IPS DF 19.7 (cell line): ENCODE measurements at places on chromosomes 5 and 9.

DNA sequence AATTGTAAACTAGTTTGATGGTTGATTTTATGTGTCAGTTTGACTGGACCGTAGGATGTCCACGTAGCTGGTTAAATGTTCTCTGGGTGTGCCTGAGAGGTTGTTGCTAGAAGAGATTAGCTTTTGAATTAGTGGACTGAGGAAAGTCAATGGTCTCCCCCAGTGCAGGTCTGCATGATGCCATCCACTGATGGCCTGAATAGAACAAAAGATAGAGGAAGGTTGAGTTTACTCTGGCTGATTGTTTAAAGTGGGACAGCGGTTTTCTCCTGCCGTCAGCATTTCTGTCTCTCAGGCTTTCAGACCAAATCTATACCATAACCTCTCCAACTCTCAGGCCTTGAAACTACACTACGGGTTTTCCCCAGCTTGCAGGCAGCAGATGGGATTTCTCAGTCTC lies 899.2 kb upstream of the WWC1 start:
- DNase-seq, result no peak

- DNase-seq, result no peak
Observed at GRCh38 chr5:7348168-7348854, 47.6 kb upstream of the ADCY2 start.

GRCh38 chr9:27645161-27645840 lies 72.0 kb upstream of the C9orf72 start:
- no peak for DNase-seq

DNA sequence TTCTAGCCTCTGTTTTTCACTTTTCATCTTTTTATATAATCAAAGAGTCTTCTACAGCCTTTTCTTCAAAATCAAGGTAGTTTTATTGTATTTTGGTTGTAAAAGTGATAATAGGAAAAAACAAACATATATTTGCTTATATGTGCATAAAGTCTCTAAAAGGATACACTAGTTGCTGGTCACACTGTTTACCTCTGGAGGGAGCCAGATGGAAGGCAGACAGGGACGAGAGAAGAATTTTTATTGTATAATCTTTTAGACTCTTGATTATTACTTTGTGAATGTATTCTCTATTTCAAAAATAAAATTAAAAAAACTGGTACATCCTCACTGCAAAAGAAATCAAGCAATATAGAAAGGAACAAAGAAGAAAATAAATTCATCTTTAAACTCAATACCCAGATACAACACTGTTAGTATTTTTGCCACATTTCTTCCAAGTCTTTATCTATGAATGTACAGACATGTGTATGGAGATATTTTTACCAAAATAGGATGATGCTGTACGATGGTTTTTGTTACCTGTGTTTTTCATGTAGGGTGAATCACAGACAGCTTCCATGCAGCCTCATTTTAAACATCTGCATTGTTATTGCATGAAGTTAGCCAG lies 6.1 kb upstream of the RNF183 start:
- DNase-seq, result no peak

DNA sequence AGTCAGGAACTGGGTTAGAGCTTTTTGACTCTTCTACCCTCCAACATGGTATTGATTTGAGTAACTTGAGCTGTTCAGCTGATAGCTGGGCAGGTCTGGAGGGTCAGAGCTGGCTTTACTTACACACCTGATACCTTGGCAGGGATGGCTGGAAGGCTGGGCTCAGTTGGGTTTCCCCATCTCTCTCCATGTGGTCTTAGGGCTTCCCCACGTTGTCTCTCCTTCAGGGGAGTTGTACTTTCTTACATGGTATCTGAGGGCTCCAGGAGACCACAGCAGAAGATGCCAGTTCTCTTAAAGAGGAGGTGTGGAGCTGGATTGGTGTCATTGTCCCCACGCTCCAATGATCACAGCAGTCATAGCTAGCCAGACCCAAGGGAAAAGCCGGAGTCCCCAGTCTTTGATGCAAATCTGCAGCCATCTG lies 25.6 kb downstream of the ISOC1 start:
- no peak for DNase-seq

- DNase-seq, result no peak
Observed at GRCh38 chr9:77215874-77216273, 38.5 kb downstream of the VPS13A start.

DNA sequence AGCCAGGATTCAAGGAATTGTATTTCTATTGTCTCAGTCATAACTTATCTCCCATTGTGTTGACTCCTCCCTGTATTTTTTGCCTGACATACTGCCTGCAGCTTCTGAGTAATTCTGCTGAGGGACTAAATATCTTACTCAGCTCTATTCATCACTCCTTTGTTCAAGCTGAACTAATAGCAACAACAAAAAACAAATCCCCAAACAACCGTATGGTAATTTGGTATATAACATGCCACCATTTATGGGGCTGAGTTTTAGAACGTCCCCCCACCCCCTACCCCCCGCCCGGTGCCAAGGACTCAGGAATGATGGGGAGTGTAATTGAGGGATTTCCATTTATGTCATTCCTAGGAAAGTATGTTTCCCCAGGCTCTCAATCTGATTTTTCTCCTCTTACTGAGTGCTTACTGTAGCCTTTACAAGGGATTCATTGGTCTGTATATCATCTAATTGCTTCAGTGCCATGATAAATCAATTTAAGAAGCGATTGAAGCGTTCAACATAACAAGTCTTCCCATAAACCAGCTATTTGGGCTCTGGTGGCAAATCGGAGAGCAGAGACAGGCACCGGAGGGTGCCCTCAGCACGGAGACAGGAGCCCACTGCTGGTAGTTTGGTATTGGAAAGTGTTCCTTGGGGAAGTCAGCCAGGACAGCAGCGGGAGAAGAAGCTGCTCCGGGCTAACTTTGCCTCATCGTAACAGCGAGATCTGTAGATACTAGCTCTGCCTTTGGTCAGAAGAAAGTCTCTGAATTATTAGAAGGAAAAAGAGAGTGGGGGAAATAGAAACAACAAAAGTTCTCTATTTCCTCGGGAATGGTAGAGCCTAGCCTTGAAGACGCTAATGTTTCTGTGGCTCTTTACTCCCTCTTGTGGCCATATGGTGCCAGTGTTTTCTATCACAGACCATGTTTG lies 40.7 kb upstream of the HSD17B4 start:
- no peak for DNase-seq

DNA sequence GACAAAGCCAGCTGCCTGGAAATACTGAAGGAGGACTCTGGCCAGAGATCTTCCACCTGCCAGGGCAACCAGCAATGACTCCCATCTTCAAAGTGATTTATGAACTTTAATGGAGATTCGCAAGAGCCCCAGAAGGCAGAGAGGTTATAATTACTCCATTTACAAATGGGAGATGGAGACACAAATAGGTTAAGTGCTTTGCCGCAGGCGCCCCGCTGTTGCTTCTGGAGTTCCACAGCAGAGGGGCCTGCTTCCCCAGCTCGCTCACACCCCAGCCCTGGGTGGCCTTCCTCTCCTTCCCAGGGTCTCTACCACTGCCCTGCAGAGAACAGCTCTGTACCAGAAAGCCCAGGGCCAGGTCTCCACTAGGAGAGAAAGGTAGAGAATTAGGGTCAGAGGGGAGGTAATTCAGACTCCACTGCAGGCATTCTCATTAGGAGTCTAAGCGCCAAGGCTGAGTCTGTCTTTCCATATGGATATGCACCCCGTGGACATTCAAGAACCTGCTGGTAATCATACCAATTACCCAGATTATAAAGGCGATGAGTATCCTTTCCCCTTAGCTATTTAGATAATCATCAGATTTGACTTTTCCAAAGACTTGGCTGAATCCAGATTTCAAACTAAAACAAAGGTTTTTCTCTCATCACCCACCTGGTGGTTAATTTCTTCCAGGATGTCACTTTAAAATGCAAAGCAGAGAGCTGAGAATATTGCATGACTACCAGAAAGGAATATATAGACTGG lies 157.6 kb upstream of the TUT7 start:
- no peak for DNase-seq

DNA sequence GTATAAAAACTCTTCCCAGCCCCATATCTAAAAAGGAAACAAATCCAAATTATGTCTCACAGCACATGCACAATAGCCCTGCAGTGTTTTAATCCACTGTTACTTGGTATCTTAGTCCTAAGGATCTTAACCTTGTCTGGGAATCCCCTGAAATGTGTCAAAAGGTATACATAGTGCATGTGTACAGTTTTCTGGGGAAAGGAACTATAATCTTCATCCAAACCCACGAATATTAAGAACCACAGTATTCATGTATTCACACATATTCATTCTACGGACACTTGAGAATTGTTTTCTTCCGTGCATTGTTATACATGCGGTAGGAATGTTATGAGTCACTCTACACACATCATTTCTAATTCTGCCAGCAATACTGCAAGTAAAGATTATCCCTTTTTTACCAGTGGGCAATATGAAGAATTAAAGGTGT lies 47.8 kb upstream of the SNX2 start:
- no peak for DNase-seq

- DNase-seq, result no peak
Observed at GRCh38 chr9:114214181-114214580, 58.8 kb downstream of the COL27A1 start.

- no peak for DNase-seq
Observed at GRCh38 chr5:71013575-71013974, 11.6 kb downstream of the NAIP start.

DNA sequence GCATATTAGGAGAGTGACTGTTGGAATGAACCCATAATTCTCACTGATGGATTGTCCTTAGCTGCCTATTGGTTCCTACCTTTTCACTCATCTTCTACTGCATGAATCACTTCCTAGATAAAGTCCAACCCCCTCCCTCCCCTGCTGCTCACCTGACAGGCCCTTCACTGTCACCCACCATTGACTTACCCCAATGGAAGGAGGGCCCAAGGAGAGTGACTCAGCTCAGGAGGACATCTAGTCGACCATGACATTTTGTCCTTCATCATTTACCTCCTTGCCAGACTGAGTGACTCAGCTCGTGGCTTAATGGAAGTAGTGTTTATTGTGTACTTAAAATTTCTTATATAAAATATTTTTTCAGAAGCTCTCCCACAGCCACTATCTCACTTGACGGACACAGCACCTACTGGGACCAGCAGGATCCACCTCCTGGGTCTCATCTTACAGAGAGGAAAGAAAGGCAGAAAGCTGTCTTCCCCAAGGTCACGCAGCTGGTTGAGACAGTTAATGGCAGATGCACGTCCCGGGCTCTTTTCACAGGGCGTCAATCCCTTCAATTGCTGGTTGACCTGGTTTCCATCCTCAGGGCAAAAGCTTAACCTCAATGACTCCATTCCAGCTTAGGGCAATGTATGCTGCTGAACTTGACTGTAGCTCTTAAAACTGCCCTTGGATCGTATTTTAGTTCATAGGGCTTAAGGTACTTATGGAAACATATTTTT lies 142.3 kb downstream of the MARCHF11 start:
- DNase-seq, result no peak

- DNase-seq, result no peak
Observed at GRCh38 chr9:28782630-28783029, 1209.3 kb upstream of the C9orf72 start.

GRCh38 chr5:107502676-107503060 lies 168.1 kb downstream of the EFNA5 start:
- DNase-seq, result no peak

- no peak for DNase-seq
Observed at GRCh38 chr5:157828105-157828943, 30.6 kb downstream of the CLINT1 start.

DNA sequence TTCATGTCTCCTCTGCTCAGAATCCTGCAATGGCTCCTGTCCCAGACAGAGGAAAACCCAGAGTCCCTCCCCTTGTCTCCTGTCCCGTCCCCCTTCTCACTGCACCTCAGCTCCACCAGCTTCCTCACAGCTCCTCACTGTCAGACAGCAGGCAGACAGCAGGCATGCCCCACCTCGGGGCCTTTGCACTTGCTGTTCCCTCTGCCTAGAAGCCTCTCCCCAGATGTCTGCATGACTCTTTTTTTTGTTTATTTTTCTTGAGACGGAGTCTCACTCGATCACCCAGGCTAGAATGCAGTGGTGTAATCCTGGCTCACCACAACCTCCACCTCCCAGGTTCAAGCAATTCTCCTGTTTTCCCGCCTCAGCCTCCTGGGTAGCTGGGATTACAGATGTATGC lies 8.8 kb upstream of the SLC6A7 start:
- DNase-seq, result no peak

GRCh38 chr5:99773290-99773689 lies 761.9 kb upstream of the FAM174A start:
- DNase-seq, result no peak

DNA sequence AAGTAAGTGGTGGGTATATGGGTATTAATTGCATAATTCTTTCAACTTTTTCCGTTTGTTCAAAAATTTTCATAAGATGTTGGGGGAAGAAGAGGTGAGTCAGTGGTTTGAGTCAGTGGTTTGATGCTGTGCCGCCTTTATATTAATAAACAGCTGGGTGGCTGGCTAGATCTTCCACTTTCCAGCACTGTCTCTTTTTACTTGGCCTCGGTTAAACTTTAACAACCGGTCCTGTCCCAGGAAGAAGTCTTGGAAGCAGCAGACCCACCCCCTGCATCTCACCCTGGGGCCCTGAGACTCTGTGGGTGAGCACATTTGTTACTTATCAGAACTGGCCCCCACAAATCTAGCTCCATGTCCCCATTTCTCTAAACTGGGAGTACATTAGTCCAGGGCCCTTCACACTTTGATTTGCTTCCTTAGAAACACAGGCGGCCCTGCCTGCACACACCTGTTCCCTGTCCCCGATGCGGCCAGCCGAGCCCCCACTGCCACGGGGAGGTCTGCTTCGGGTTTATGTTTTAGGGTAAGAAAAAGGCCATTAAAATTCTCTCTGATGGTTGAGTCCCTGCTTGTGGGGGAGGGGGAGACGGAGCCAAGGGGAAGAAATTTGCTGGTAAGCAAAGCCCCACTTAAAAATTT lies 90.7 kb downstream of the PTCH1 start:
- no peak for DNase-seq

- DNase-seq, result no peak
Observed at GRCh38 chr5:106854105-106854687, 816.5 kb downstream of the EFNA5 start.

DNA sequence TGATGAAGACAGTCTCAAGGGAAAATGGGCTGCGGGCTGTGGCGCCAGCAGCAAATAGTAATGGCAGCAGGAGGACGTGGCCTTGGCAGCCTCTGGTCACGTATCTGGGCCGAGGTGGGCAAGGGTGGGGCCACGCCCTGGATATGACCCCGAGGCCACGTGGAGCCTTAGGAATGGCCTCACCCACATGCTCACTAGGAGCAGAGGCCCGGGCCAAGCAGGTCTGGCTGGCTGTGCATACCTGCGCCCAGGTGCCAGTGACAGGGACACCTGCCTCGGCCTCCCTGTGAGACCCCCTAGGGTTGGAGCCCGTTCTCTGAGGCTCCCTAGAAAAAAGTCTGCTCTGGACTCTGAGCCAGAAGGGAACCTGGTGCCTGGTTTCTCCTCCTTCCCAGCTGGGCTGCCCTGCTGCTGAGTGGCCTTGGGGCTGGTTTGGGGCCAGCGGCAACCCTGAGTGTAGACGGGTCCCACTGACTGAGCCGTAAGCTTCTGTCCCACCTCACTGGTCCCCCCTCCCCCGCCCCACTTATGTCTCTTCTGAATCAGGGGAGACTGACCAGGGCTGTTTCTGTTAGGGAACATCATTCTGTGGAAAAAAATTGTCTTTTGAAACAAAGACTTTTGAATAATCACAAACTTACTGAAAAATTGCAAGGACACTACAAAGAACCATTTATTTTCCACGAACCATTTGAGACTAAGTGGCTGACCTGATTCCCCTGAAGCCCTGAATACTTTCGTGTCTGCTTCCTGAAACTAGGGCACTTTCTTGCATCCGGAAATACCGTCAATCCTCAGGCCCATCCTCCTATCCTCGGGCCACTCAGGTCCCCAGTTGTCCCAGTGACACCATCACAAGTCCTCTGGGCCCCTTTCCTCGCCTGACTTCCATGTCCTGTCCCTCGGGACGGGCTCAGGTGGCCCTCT lies 60.8 kb downstream of the WNK2 start:
- DNase-seq, result no peak

GRCh38 chr9:99489060-99489413 lies 267.0 kb downstream of the SEC61B start:
- DNase-seq, result no peak
